ENCODE measurements at places on chromosomes 11 and 22. TPM values are rescaled to one million over a fixed set of nuclear protein-coding genes. Genes with fewer than 3 reads are reported as not detected.

The PIWIL4 gene
- 0.19 TPM for total RNA-seq

The KRTAP5-11 gene
- total RNA-seq, result not detected

The TEX12 gene
- total RNA-seq, result not detected

The LRRC55 gene
- not detected for total RNA-seq

The CCDC87 gene
- 0.60 TPM for total RNA-seq
